D341Med (cell line): ENCODE measurements at places on chromosomes 4 and X.
A peak's percentile ranks its signal among the peaks of the same experiment; 100 is the strongest.

- DNase-seq: no peak
These were observed 111.1 kb downstream of the RNF150 start for GRCh38 chr4:141022111-141022695.

- no peak for DNase-seq
These were observed 160.0 kb downstream of the SMIM20 start for GRCh38 chr4:26073886-26074560.

- DNase-seq: peak; percentile 77
These were observed 209.6 kb upstream of the SPIN4 start for GRCh38 chrX:63560601-63561218.

- no peak for DNase-seq
These were observed 117.9 kb downstream of the CEP44 start for GRCh38 chr4:174401471-174402130.

DNA sequence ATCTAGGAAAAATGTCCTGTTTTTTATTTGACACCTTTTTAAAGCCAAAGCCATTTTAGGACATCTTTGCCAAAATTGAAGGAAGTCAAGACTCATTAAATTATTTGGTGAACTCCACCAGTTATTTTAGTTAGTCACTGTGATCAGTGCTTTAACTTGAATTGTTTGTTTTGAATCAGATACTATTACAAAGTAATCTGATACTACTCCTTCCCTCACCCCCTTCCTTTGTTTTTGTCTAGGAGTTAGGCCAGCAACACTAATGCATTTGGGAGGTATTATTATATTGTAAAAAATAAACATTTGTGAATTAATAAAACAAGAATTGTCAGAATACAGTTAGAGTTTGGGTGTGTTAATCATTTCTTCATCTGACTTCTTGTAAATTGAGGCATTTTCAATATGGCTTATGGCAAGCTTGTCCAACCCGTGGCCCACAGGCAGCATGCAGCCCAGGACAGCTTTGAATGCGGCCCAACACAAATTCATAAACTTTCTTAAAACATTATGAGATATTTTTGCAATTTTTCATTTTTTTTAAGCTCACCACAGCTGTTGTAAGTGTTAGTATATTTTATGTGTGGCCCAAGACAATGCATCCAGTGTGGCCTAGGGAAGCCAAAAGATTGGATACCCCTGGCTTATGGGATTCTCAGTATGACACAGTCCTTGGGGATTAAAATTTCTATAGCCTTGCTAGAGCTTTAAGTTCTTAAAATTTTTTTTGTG is 182.2 kb downstream of the BMPR1B start:
- DNase-seq: no peak

- no peak for DNase-seq
These were observed 449.8 kb downstream of the C4orf33 start for GRCh38 chr4:129545599-129546278.

- peak; percentile 48 for DNase-seq
These were observed 298.3 kb downstream of the TEX13A start for GRCh38 chrX:104922206-104922621.

DNA sequence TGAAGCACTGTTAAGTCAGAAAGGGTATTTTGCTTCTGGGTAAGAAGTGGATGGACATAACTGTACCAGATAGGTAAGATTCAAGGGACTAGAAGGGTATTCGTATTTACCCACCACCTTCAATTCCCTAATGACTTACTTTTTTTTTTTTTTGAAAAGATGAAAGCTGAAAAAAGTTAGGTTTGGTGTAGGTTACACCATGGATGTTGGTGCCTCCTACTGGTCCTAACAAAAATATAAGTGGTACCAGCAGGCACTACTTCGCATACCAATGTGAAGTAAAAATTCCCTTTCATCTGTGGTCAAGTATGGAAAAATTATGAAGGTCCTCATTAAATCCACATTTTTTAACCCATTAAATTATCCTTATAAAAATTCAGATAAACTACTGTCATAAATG is 7.2 kb downstream of the ANKRD17 start:
- DNase-seq: no peak

- DNase-seq: no peak
These were observed 122.7 kb downstream of the ANKRD50 start for GRCh38 chr4:124589786-124590185.

DNA sequence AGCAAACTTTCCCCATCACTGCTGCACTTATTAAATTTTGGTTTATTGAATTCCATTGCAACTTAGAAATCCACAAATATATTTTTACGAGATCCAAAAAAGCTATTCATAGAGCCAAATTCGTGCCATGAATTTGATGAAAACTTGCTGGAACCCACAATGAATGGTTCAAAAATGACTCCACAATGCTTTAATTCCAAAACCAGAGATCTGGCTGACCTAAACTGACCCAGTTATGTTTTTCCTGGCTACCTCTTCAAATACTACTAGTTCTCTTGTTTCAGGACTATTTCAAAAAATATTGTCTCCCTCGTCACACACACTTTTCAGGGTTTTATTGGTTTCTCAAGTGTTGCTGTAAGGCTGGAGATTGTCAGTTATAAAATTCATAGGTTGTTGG is 474.8 kb downstream of the PDGFC start:
- DNase-seq: no peak

DNA sequence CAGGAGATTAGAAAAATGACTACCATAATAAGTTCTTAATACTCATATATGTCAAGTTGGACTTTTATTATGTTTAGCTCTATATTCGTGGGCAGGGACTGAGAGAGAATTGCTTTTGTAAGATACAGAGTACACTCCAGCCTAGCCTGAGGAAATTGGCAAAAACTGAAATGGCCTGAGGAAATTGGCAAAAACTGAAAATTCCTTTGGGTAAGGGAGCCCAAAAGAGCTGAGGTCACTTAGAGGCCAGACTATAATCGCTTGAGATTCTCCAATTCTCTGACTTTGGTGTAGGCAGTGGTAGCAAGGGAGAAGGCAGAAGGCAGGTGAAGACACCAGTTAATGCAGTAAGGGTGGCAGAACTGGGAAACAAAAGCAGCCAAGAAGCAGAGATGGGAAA is 124.5 kb upstream of the HCCS start:
- no peak for DNase-seq

- no peak for DNase-seq
These were observed 20.2 kb downstream of the SLIT2 start for GRCh38 chr4:20271950-20272349.

DNA sequence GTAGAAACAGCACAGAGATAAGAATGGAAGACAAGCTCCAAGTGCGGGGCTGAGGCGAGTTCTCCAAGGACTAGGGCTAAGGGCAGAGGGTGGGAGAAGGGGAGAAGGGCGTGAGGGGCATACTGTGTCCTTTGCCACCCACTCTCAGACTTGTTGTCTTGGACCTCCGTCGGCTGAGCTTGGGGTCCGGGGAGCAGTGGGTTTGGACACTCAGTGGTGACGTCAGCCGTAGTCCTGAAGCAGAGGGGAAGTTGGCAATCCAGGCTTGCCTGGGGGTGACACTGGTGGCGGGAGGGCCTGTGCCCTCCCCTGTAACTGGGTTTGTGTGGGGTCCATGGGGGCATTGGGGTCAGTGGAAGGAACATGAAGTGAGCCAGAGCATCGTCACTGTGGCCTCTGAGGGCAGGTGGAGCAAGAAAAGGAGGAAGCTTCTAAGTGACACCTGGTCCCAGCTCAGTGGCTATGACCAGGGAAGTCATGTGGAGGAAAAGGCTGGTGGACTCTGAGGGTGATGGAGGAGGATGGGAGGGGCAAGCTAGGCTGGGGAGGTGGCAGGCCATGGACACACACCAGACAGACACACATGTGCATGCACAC is 17.6 kb downstream of the CD99 start:
- no peak for DNase-seq

- no peak for DNase-seq
These were observed 241.4 kb downstream of the FRMPD4 start for GRCh38 chrX:12379671-12380070.

DNA sequence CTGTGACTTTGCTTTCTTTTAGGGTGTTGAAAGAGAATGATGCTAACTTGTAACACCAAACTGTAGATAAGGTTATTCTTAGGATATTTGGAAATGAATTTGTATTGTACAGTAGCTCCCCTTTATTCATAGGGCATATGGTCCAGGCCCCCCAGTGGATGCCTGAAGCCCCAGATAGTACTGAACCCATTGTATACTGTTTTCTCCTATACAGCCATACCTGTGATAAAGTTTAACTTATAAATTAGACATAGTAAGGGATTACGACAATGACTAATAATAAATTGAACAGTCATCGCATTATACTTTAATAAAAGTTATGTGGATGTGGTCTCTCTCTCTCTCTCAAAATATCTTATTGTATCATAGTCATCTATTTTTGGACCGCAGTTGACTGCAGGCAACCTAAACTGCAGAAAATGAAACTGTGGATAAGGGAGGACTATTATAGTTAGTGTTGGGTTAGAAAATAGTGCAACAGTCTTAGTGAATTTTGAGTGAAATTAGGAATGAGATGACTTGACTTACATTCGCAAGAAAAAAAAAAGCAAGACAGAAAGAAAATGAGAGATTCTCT is 105.1 kb downstream of the CLDN22 start:
- no peak for DNase-seq

GRCh38 chr4:164212134-164212533 is 541.8 kb upstream of the SMIM31 start:
- DNase-seq: no peak

GRCh38 chr4:56804551-56804950 is 16.9 kb downstream of the SPINK2 start:
- DNase-seq: no peak

DNA sequence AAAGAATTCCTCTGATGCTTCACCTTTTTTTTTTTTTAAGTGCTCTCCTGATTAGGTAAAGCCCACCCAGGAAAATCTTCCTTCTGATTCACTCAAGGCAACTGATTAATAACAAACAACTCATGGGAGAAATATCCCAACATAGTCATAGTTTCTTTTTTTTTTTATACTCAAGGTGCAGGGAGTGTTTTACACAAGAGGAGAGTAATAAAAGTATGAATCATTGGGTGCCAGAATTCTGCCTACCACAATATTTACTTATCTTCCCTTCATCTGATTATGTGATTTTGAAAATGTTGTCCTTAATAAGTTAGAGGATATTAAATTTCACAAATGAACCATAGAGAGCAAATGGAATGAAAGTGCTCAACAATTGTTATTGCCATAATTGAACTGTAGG is 329.9 kb downstream of the TECRL start:
- no peak for DNase-seq

DNA sequence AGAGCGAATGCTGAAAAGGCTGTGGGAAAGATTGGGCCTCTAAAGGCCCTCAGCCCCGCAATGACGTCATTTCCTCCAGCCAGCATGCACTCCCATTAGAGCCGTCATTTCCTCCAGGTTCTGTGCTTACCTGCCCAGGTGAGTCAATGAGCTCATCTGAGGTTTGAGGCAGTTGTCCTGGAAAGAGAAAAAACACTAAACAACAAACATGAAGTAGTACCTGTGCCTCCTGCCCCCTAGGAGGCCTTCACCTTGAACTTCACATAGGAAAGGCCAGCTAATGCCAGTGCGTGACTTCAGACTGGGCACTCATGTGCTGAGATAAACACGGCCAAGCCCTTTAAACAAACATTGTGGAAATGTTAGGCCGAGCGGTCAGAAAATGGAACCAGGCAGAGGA is 55.9 kb downstream of the FHDC1 start:
- no peak for DNase-seq

DNA sequence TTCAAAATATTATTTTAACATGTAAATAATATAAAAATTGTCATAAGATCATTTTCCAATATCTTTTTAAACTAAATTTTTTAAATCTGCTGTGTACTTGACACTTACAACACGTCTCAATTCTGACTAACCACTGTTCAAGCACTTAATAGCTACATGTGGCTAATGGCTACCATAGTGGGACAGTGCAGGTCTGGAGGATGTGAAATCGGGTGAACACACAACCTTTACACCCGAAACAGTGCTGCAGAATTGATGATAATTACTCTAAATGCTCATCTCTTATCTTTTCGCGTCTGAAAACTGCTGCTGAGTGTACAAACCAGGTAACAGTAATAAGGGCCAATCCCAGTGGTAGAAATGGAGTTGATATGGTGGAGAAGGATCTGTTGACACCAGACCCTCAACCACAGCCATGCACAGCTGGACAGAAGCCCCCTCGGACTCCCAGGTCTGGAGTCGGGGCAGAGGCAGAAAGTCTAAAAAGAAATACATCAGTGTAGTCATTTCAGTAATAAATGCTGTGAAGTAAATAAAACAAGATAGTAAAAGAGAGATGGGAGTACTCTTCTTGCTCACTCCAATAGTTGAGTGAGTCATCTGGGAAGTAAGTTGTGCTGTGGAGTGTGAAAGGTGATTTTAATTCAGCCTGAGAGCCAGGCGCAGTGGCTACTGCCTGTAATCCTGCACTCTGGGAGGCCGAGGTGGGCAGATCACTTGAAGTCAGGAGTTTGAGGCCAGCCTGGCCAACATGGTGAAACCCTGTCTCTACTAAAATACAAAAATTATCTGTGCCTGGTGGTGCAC is 150.0 kb downstream of the CBR4 start:
- no peak for DNase-seq

GRCh38 chr4:128566693-128567092 is 242.8 kb upstream of the JADE1 start:
- DNase-seq: no peak

DNA sequence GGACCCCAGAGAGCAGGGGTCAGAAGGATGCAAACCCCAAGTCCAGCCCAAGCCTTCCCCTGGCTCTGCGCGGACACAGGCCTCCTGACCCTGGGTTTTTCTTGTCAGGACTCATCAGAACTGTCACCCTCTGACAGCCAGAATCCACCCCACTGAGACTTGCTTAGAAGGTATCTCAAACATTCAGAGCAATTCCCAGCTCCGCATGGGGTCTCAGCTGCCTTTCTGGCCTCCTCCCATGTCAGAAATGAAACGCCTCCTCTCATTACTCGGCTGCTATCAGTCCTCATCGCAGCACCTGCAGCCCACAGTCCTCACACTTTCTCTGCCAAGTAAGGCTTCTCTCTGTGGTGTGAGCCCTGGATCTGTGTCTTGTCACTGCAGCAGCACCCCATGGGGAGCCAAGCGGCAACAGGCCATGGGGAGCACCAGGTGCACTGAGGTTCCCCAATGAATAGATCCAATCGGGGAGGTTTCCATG is 97.8 kb downstream of the WFS1 start:
- DNase-seq: no peak

DNA sequence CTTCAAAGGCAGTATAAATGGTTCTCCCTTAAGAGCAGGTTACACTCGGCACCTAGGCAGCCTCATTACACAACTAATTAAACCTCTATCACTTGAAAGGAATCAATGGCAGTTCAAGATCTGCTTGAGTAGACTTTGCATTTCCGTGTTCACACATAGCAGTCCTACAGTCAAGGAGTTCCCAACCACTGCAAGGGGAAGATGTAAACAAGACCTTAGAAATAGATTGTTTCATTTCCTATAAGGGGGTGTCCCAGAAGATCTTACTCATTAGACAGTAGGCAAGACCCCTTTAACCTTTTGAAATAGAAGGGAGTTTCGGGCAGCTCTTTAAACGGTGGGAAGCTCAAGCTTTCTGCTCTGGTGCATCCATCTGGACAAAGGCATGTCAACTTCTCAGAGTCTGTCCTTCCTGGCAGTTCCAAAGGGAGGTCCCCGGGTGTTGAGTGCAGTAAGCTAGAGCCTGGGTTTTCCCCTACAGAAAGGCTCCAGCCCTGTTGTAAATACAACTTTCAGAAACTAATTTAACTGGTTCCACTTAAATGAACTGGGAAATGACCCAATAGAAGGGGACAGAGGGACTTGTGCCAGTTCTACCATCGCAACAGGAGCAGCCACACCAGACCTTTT is 150.8 kb downstream of the RBMX2 start:
- no peak for DNase-seq

- no peak for DNase-seq
These were observed 253.6 kb downstream of the PPP1R2C start for GRCh38 chrX:42524379-42524778.

- no peak for DNase-seq
These were observed 348.0 kb upstream of the NR3C2 start for GRCh38 chr4:148790246-148790645.
